Progenitor cell of endocrine pancreas (in vitro differentiated cells): ENCODE measurements at places on chromosomes 16 and 17. TPM values are rescaled to one million over a fixed set of nuclear protein-coding genes. Genes with fewer than 3 reads are reported as not detected.

The SAT2 gene
- total RNA-seq = 108 and 120 TPM in 2 replicates

DNA sequence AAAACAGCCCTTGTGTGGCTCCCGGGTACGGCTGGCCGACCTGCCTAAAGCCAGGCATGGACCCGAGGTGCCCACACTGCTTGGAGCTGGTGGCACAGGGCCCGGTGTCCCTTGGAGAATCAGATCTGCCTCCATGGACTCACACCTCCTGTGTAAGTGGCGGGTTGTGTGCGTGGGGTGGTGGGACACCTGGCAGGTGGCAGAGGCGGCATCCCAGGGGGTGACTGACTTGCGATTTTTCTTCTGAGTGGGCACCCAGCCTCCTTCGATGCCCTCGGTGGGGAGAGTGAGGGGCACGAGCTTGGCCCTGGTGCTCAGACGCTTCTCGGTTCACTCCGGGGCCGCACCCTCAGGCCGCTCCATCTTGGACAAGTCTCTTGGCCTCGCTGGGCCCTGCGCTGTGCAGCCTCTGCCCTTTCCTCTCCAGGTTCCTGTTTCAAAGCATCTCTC is 35.8 kb downstream of the METRNL start:
- DNase-seq = no peak

DNA sequence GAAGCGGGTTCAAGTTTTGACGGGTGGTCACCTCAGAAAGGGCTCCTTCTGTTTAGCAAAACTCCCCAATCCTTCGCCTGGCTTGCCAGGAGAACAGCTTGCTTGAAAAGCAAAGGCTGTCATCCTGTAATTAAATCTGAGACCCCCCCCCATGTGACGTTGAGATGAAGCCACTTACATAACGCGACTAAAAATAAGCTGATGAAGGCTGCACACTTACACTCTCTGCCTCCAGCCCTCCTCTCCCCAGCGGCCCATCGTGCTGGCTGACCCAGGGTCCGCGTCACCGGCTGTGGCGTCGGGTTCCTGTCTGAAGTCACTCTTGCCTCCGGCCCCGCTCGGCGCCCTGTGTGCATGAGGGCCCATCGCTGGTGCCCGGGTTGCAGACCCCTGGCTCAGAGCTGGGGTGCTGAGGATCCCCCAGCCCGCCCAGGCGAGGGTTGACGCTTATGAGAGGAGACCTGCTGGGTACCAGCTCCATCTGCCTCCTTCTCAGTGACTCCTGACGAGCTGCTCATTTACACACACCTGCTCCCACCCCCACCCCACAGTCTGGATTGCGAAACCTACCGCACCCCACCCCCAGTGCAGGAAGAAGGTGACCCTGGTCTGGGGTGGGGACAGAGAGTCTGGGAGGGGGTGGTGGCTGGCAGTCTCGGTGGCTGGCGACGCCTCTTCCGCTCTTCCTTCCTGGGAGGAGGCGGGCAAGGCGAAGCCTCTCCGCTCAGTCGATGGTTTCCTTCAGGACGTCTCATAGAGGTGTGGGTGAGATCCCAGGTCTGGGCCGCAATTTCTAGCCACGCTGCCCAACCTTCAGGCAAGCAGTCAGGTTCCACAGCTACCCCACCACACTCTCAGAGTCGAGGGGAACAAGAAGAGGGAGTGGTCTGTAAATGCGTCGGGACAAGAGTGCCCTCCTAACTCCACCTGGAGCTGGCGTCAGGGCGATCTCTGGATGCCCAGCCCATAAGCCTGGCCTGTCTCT is 3.1 kb upstream of the BAIAP2 start:
- DNase-seq = no peak

- peak; percentile 70 for DNase-seq
Observed at GRCh38 chr16:68444056-68444657, 4.2 kb downstream of the SMPD3 start.

The DPEP2 gene
- total RNA-seq = not detected in 2 replicates

The ATP6V0A1 gene
- total RNA-seq = 86.3 and 90.5 TPM in 2 replicates

The SNRNP25 gene
- total RNA-seq = 52.0 and 53.9 TPM in 2 replicates

DNA sequence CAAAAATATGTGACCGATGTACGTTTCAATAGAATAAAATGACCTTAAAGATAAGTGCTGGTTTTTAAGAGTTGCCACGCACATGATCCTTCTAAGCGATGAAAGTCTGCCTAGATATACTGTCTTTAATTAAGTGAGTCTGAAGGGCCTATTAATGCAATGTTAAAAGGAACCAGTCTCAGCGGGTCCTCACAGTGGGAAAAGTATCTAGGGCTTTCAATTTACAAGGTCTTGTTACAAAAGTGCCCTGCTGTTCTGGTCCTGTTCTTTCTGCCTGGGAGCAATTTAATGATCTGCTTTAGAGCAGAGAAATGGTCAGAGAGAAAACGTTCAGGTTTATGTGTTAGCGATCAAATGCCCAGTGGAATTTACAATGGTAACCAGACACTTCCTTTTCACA is 864.0 kb downstream of the KCNJ2 start:
- no peak for DNase-seq

The PAGR1 gene
- total RNA-seq = 26.4 and 29.9 TPM in 2 replicates

DNA sequence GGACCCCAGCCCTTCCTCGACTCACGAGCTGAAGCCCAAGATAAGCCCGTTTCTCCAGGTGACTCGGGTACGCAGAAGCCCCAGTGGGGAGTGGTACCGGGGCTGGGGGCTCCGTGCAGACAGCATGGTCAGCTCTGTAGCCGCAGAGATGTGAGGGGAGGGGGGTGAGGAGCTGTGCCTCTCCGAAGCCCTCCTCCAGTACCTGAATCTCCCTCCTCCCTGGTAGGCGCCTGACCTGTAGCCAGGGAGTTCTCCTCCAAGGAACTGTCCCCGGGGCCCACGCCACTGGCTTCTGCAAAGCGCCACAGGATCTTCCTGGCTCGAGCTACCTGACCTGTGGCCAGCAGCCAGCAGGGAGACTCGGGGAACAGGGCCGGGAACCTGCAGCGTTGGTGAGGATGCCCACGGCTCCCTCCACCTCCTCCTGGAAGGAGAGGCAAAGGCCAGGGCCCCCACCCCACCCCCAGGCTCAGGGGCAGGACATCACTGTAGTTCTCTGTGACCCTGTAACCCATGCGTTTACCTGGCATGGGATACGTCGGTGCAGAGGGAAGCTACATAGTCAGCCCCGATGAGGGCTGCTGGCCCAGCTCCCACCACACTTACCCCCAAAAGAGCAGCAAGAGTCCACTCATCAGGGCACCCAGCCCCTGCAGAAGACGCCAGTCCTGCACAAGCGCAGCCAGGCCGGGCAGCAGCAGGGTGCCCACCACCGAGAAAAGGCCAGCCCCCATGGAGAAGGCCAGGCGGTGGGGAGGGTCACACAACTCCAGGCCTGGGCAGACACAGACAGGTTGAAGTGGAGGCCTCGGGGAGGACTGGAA is 1.7 kb downstream of the SLC22A31 start:
- no peak for DNase-seq

DNA sequence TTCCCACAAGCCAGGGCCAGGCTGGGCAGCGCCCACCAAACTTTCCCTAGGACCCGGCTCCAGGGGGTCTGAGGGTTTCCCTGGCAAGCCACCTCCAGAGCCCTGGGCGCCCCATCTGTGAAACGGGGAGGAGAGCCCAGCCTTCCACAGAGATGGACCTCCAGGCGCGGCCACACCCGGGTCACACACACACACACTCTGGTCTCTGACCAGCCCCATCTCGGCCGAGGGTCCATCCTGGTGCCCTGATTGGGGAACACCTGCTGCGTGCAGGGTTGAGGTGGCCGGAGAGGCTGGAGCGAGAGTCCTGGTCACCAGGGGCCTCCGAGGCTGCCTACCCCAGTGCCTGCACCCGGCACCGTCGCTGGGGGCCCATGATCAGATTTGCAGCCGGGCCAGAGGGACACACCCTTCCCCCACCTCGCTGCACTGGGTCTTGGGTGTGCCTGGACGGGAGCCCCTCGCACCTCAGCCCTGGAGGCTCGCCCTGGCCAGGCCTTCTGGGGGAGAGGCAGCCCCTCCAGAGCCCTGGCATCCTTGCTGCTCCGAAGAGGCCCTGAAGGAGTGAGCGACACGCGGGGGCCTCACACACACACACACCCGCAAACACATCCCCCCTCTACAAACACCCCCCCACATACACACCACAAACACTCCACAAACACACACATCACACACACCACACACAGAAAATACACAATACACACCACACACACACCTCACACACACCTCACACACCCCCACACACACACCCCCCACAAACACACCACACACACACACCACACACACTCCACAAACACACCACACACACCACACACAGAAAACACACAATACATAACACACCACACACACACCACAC is 29.7 kb downstream of the SLC25A10 start:
- DNase-seq = no peak

- no peak for DNase-seq
Observed at GRCh38 chr17:27453471-27453870, 2.8 kb upstream of the KSR1 start.

The CBFA2T3 gene
- 12.5 and 12.9 TPM in 2 replicates for total RNA-seq

- no peak for DNase-seq
Observed at GRCh38 chr17:2022647-2023240, 2.4 kb downstream of the RTN4RL1 start.

- DNase-seq = no peak
Observed at GRCh38 chr17:6654841-6655731, 3.5 kb downstream of the C17orf100 start.

The GAA gene
- 37.9 and 41.1 TPM in 2 replicates for total RNA-seq

- DNase-seq = no peak
Observed at GRCh38 chr17:46152423-46152822, 40.8 kb downstream of the KANSL1 start.

DNA sequence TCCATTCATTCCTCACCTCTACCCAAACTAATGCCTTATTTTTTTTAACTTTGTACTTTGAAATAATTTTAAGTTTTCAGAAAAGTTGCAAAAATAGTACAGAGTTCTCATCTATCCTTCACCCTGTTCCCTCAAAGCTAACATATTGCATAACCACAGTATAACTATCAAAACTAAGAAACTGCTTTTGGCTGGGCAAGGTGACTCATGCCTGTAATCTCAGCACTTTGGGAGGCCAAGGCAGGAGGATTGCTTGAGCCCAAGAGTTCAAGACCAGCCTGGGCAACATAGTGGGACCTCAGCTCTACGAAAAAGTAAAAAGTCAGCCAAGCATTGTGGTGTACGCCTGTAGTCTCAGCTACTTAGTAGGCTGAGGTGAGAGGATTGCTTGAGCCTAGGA is 147.7 kb downstream of the SKAP1 start:
- DNase-seq = no peak

GRCh38 chr16:7218936-7219335 is 113.7 kb upstream of the RBFOX1 start:
- DNase-seq = no peak

The C17orf67 gene
- 0.65 and 1.1 TPM in 2 replicates for total RNA-seq

GRCh38 chr16:75097941-75098901 is 18.4 kb downstream of the LDHD start:
- no peak for DNase-seq

DNA sequence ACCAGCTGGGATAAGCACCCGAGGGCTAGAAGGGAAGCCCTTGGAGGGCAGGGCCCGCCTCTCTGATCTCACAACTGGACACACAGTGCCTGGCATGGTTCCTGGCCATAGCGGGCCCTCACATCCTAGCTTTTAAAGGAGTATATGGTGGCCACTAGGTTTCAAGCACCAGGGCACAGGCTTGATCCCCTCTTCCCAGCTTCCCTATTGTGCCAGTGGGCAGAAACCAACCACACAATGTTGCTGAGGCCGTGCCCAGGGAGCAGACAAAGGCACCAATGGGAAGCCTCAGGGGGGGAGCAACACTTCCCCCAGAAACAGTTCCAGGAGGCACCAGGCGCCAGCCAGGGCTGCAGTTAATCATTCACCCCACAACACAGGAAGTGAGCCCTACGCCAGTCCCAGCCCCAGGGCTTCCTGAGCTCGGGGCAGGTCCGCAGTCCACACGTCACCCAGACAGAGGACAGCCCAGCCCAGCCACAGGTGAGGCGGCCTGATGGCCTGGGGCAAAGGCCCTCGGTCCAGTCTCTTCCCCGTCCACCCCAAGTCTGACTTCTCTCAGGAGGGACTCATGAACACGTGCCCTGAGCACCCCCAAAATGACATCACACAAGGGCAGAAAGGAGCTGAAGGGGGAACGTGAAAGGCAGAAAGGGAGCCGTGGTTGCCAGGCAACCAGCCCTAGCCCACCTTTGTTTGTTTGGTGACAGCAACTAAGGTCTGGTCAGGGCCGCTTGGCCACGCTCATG is 12.8 kb downstream of the SMIM5 start:
- DNase-seq = peak; percentile 79

The PERCC1 gene
- total RNA-seq = 7.1 and 7.6 TPM in 2 replicates

GRCh38 chr17:30568117-30568430 is 90.9 kb downstream of the GOSR1 start:
- DNase-seq = no peak

- DNase-seq = no peak
Observed at GRCh38 chr17:39224778-39225307, 902 bp downstream of the STAC2 start.

DNA sequence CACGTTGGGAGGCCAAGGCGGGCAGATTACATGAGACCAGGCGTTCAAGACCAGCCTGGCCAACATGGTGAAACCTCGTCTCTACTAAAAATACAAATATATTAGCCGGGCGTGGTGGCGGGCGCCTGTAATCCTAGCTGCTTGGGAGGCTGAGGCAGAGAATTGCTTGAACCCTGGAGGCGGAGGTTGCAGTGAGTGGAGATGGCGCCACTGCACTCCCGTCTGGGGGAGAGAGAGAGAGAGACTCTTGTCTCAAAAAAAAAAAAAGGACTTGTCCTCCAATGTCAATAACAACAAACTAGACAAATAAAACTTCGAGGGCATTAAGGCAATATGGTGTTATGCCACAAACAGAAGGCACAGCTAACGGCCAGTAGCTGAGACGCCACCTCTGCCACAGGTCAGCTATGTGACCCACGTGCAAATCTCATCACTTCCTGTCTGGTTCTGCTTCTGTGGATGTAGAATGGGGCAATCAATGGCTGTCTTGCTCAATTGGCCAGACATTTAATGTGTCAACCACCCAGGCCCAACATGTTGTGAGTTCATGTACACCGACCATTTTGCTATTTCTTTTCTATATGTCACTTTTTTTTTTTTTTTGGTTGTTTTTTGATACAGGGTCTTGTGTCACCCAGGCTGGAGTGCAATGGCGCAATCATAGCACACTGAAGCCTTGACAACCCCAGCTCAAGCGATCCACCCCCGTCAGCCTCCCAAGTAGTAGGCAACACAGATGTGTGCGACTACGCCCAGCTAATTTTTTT is 834 bp upstream of the TXNDC11 start:
- no peak for DNase-seq

DNA sequence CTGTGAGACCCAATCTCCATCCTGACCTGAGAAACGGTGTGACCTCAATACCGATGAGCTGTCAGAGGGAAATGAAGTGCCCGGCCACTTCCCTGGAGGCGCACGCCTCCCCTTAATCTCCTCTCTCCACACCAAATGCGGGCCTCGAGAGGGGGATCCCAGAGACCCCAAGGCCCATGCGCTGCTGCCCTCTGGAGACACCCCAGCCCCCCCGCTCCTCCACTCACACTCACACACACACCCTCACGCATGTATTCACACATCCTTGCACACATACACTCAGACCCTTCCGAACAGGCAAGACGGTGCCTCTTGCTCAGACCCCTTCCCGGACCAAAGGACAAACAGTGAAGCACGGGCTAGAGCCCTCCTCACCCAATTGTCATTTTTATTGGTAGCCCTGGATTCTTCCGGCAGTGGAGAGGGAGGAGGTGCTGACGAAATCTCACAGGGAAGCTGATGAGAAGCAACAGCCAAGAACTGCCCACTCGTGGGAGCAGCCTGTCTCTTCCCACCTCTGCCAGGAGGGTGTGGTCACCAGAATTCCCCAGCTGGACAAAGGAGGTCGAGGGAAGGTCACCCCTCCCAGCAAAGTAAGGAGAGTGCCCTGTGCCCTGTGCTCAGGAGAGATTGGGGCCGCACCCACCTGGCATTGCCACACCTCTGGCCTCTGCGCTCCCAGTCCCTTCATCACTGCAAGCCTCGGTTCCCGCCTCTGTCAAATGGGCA is 136.0 kb upstream of the TNRC6C start:
- no peak for DNase-seq

The FOXJ1 gene
- 18.6 and 19.0 TPM in 2 replicates for total RNA-seq

The CCT6B gene
- total RNA-seq = 1.6 and 1.7 TPM in 2 replicates
